ENCODE measurements at places on chromosomes 12 and 14. TPM values are rescaled to one million over a fixed set of nuclear protein-coding genes. Genes with fewer than 3 reads are reported as not detected.

VWF gene
- 0.07 TPM for total RNA-seq

ETFBKMT gene
- total RNA-seq: 1.3 TPM

ATL1 gene
- total RNA-seq: 4.6 TPM

GLI1 gene
- total RNA-seq: 5.6 TPM

CHST11 gene
- total RNA-seq: 17.3 TPM

TNFAIP2 gene
- total RNA-seq: 270 TPM

KCNA1 gene
- total RNA-seq: not detected

ARHGDIB gene
- 0.79 TPM for total RNA-seq

CCDC38 gene
- 0.07 TPM for total RNA-seq

CCDC196 gene
- not detected for total RNA-seq

IL22 gene
- not detected for total RNA-seq

USP44 gene
- 0.20 TPM for total RNA-seq

AHNAK2 gene
- 278 TPM for total RNA-seq

DEPDC4 gene
- 0.28 TPM for total RNA-seq

KRT6C gene
- total RNA-seq: not detected

DCN gene
- total RNA-seq: 0.22 TPM

SERPINA5 gene
- 0.28 TPM for total RNA-seq

GSC gene
- total RNA-seq: 0.31 TPM

PIANP gene
- total RNA-seq: 0.84 TPM

SLC5A8 gene
- not detected for total RNA-seq

KRT8 gene
- 5,083 TPM for total RNA-seq

LAG3 gene
- total RNA-seq: 1.9 TPM

GNB3 gene
- total RNA-seq: 1.4 TPM

CMTM5 gene
- not detected for total RNA-seq

NPC2 gene
- total RNA-seq: 229 TPM

NGB gene
- total RNA-seq: not detected

GDF3 gene
- total RNA-seq: not detected

FLRT2 gene
- total RNA-seq: 3.0 TPM

DIABLO gene
- 67.6 TPM for total RNA-seq

RAPGEF3 gene
- 0.54 TPM for total RNA-seq
